ENCODE measurements at places on chromosomes 5 and 9. TPM values are rescaled to one million over a fixed set of nuclear protein-coding genes. Genes with fewer than 3 reads are reported as not detected.

- no peak for DNase-seq
These were observed 198.6 kb upstream of the HMHB1 start for GRCh38 chr5:143613329-143613728.

- no peak for DNase-seq
These were observed 323.8 kb upstream of the ARRDC3 start for GRCh38 chr5:91706785-91707520.

- DNase-seq = no peak
These were observed 20.7 kb upstream of the STARD4 start for GRCh38 chr5:111532886-111533582.

- peak; percentile 39 for DNase-seq
These were observed 118.9 kb downstream of the LHX2 start for GRCh38 chr9:124130277-124131075.

GRCh38 chr5:30752015-30752414 lies 441.5 kb upstream of the CDH6 start:
- DNase-seq = no peak

GRCh38 chr5:17482790-17483189 lies 15.2 kb upstream of the TAF11L2 start:
- no peak for DNase-seq

- no peak for DNase-seq
These were observed 195.7 kb upstream of the TUT7 start for GRCh38 chr9:86549920-86550319.

- no peak for DNase-seq
These were observed 18.1 kb upstream of the MTX3 start for GRCh38 chr5:80008995-80009765.

DNA sequence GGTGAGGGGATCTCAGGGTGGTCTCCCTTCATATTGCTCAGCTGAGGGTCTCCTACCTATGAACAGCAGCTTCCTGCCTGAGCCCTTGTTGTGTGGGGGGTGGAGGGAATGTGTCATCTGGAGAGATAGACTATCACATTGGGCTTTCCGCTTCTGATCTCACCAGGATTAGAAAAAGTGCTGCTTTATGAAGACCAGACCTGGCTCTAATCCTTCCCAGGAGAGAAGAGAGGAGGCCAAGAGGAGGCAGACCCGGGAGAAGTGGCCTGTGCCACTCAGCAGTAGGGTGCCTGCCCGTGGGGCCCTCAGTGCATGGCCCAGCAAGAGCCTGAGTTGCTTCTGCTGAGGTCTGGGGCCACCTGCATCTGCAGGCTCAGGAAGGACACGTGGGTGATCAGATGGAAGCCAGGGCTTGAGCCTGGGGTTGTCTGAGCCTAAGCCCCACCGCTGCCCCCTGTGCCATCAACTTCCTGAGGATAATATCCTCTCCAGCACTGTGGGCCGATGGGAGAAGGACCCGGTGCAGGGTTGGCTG lies 22.1 kb upstream of the COL5A1 start:
- peak; percentile 15 for DNase-seq

GRCh38 chr9:107378006-107378405 lies 94.9 kb downstream of the RAD23B start:
- no peak for DNase-seq

- DNase-seq = no peak
These were observed 52.4 kb upstream of the UBAC1 start for GRCh38 chr9:136013524-136014034.

- DNase-seq = no peak
These were observed 122.1 kb downstream of the YIPF5 start for GRCh38 chr5:144048259-144048856.

GRCh38 chr9:134660407-134660806 lies 18.8 kb downstream of the COL5A1 start:
- no peak for DNase-seq

GRCh38 chr5:124080256-124080655 lies 568.3 kb downstream of the CSNK1G3 start:
- no peak for DNase-seq

DNA sequence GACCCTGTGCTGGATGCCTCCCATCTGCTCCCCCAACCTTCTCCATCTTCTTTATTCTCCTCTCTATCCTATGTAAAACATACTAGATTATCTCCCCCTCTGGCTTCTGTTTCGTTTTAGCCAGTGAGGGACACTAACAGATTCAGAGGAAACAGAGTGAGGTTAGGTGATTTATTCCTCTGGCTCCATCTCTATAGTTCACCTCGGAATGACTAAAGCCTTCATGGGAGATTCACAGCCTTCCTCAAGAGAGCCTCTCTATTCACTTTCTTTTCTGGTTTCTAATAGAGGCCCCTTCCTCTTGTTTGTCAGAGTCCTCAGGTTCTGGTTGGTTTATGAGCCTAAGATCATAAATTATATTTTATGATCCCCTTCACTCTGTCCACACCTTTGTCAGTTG lies 633.1 kb upstream of the TYRP1 start:
- DNase-seq = no peak

DNA sequence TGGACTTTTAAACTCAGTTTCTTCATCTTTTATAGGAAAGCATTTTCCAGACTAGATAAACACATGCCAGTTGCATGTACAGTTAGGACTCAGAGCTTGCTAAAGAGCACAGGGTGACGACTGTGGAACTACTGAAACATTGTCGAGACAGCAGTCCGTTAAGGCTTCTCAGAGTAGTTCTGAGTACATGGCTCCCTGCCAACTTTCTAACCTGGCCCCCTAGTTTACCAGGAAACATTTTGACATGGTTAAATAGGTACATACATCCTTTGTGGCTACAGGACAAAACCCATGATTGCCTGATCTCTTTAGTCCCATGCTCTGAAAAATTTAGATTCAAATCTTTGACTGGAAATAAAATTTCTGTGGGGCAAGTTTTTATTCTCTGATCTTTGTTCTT lies 129.7 kb downstream of the SLF1 start:
- no peak for DNase-seq

DNA sequence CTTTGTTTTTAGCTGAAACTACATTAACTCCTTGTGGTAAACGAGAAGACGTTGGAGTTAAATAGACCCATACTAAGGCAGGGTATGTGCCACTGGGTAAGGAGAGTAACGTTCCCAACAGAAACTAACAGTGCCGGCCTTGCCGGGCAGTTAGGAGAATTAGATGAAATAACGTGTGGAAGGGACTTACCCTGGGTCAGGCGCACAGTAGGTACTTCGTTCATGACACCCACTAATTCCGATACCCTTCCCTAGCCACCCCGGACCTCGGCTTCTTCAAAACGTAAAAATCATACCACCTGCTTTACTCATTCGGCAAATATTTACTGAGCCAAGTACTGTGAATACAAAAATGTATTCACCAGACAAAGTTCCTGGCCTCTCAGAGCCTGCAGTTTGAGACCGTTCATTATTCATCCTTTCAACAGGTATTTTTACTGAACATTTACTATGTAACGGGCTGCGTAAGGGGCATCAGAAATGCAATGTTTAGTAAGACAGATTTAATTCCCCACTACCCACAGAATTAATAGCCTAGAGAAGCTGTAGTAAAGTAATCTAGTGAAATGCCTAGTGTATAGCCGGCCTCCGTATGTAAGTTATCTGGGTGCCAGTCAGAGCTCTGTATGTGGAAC lies 3.2 kb upstream of the SMIM23 start:
- DNase-seq = no peak

DNA sequence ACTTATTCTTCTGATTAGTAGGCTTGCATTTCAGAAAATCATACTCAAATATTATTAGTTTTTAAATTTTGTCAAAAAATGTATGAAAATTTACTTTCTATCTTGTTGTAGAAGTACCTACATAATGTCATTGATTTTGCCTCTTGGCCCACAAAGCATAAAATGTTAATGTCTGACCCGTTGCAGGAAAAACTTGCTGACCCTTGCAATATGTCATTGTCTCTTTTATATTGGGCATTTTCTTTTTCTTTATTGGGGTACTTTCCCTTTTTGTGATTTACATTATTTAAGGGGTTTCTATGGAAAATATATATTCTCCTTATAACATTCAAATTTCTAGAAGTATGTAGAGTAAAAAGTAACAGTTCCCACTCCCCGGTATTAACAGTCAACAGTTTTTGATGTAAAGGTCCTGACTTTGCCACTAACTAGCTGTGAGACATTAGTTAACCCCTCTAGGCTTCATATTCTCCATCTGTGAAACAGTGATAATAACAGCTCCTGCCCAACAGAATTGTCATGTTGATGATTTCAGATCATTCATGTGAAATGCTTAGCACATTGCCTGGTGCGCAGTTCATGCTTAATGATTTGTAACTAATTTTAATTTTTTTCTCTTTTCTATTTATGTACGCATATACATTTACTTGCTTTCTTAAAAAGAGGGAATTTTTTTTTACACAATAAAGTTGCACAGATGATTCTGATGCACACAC lies 243.2 kb downstream of the ARHGAP26 start:
- DNase-seq = no peak

DNA sequence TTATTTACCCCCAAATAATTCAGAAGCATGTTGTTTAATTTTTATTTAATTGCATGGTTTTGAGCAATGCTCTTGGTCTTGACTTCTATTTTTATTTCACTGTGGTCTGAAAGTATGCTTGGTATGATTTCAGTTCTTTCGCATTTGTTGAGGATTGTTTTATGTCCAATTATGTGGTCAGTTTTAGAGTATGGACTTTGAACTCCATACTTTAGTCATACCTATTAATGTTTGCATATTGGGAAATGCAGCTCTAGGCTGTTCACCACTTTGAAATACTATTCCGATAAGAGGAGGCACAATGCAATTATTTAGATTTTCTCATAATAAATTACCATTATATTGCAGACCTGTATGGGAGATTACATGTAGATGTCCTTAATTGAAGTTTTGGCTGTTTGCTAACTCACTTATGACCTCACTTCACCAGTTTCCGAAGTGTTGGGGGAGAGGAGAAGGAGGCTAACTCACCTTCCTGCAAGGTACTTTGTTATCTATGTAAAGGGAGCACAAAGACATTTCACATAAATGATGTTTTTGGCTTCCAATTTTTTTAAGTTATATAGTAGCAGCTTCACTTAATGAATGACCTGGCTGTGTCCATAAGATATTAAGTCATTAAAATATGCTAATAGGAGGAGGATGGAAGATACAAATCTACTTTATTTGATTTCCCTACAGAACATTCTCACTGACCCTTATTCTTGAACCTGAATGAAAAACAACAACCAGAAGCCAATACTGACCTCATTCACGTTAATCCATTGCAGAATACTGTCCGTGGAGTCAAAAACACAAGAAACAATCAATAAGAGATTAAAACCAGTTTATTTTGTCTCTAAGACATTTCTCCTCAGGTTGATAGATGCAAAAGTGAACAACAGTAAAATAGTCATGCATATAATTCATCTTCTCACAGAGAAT lies 970.3 kb upstream of the ARRDC3 start:
- DNase-seq = no peak

DNA sequence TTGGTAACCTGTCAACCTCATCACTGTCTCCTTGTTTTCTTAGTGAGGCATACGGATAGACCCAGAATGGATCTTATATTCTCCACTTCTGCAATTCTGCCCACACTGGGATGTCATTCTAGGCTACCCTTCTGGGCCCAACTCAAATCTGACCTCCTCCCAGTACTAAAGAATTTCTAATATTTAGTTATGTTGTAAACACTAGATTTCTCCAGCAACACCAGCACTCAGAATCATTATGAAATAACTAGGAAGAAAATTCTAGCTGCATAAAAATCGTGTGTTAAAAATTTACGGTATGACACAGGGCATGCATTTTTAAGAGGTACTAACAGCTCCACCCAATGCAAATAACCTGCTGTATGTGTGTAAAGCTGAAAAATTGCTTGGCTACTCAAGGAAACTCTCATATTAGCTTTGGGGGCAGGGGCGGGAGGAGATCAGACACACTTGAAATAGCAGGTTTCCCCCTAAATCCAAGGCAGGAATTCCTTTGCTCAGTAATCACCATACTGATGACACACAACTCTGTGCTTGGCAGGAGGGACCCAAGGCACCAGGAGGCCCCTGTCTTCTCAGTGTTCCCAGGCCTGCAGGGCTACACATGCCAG lies 27.3 kb downstream of the MACROH2A1 start:
- no peak for DNase-seq

DNA sequence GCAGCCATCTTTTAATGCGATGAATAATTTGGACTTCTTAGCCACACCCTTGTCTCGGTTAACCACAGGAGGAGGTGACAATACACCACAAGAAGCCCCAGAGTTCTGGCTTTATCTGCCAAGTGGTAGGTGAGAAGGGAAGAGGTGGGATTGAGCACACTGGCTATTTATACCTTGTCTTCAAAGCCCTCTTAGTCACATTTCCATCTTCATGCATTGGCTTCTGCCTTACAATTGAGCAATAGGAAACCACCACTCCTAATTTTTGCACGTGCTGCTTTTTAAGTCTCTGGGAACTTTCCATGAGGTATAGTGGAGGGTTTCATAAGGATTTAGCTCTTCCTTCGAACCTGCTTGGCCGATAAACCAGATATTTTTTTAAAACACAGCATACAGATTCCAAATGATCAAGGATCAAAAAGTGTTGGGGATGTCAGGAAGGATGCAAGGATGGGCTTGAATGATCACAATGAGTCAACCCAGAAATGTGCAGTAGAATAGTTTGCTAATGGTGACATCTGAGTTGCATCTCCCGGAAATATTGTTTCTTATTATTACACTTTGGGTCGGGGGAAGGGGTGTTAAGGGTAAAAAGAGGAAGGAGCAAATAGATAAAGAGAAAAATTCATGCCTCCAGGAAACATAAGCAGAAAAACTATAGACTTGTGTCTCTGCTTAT lies 25.5 kb downstream of the PLAC8L1 start:
- no peak for DNase-seq

Gene PCDHGB2
- 1.2 TPM for total RNA-seq

Gene LVRN
- 10.6 TPM for total RNA-seq

Gene ACTBL2
- total RNA-seq = not detected

Gene SLC25A2
- 1.8 TPM for total RNA-seq

Gene C9orf153
- total RNA-seq = not detected

Gene SH3GLB2
- total RNA-seq = 218 TPM

Gene C9orf43
- 5.0 TPM for total RNA-seq

Gene APC
- total RNA-seq = 71.0 TPM

Gene MEF2C
- 13.9 TPM for total RNA-seq

Gene SPATA31E1
- total RNA-seq = not detected
